T-helper 22 cell (primary cell): ENCODE measurements at places on chromosomes 4 and X.

- no peak for DNase-seq
These were observed 269.2 kb downstream of the FSTL5 start for GRCh38 chr4:161894493-161895167.

GRCh38 chrX:13427441-13428052, 107.7 kb upstream of the ATXN3L start:
- DNase-seq = no peak

DNA sequence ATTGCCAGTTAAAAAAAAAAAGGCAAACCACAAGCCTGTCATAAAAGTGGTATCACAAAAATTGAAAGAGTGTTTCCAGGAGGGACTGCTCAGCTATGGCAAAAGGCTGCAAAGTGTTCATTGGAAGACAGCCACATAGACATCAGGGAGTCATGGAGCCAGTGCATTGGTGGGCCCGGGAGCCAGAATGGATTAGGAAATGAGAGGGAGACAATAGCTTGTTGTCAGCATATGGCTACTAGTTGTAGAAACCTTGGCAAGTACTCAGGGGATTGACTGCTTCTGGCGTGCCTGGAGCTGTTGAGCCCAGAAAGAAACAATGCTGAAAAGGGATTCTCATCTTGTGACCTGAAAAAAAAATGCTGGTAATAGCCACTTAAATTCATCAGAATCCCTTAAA, 5.0 kb downstream of the GAR1 start:
- DNase-seq = no peak

- DNase-seq = no peak
These were observed 178.6 kb downstream of the DMD start for GRCh38 chrX:33032700-33033099.
